Fibroblast of lung (primary cell): ENCODE measurements at places on chromosomes 4 and X. TPM values are rescaled to one million over a fixed set of nuclear protein-coding genes. Genes with fewer than 3 reads are reported as not detected.

SYNPO2 gene
- total RNA-seq: 12.6 and 40.1 TPM in 2 replicates

- no peak for DNase-seq
- H3K4me3 ChIP-seq: no peak overlapping the region
- no peak overlapping the region for H3K27ac ChIP-seq
- H3K36me3 ChIP-seq: no peaks in the 10 kb centered on the region
- peaks cover 25% of the 10 kb centered on the region for H3K27me3 ChIP-seq
Measured at GRCh38 chr4:7197910-7198309, 5.6 kb downstream of the SORCS2 start.

GRCh38 chrX:17397074-17397473 is 22.1 kb downstream of the NHS start:
- no peaks in the 10 kb centered on the region for H3K4me1 ChIP-seq
- H3K27ac ChIP-seq: no peak overlapping the region

GRCh38 chr4:7153711-7154110 is 38.6 kb upstream of the SORCS2 start:
- no peaks in the 10 kb centered on the region for H3K36me3 ChIP-seq
- peaks cover 5% of the 10 kb centered on the region for H3K27me3 ChIP-seq
- no peak overlapping the region for H3K27ac ChIP-seq
- no peaks in the 10 kb centered on the region for H3K4me1 ChIP-seq
- DNase-seq: no peak
- no peak overlapping the region for H3K4me3 ChIP-seq

DNA sequence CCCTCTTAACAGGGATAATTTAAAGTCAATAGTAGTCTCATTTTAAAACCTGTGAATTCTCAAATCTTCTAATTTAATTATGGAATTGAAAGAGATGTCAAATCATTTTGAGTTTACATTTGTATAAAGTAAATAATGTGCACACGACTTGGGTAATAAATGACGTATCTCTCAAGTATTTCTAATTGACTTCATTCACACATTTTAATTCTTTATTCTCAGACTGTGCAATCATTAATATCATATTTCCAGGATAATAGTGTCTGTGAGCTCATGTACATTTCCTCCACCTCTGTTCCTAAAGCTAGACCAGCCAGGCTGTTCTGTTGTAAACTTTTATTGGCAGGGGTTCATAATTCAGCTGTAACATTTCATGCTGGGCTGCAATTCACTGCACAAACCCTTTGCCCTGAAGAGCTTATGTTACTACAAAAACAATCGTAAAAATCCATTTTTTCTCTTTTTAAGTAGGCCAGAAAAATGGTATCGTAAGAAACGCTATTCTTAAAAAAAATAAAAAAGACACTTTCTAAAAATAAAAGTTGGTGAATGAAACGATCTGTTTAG is 1103.1 kb upstream of the TENM3 start:
- DNase-seq: no peak
- no peak overlapping the region for H3K4me3 ChIP-seq
- H3K27me3 ChIP-seq: no peaks in the 10 kb centered on the region
- H3K27ac ChIP-seq: no peak overlapping the region
